ENCODE measurements at places on chromosomes 5 and 9. TPM values are rescaled to one million over a fixed set of nuclear protein-coding genes. Genes with fewer than 3 reads are reported as not detected.

Gene TRPM3
- 1.4 TPM for total RNA-seq

- DNase-seq: no peak
Measured at GRCh38 chr9:92686954-92687353, 17.0 kb upstream of the IPPK start.

- peak; percentile 35 for DNase-seq
Measured at GRCh38 chr5:6837519-6838110, 124.4 kb downstream of the TENT4A start.

GRCh38 chr9:80320480-80320879 is 748.7 kb downstream of the TLE4 start:
- DNase-seq: no peak

- no peak for DNase-seq
Measured at GRCh38 chr9:89619019-89619418, 14.2 kb downstream of the GADD45G start.

DNA sequence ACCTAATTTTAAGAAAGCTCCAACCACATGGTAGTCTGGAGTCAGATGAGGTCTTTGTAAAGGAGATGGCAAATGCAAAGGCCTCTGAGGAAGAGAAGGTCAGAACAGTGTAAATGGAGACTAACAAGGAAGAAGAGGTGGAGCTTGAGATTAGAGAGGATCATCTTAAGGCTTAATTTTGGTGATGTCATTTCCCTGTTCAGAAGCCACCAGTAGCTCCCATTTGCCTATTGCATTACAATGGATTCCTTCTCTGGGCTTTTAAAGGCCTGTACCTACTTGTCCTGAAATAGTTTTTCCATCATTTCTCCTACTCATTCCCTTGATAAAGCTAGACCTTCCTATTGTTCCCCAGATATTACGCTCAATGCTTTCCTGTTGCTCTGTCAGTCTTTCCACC is 16.1 kb downstream of the PCSK5 start:
- no peak for DNase-seq

DNA sequence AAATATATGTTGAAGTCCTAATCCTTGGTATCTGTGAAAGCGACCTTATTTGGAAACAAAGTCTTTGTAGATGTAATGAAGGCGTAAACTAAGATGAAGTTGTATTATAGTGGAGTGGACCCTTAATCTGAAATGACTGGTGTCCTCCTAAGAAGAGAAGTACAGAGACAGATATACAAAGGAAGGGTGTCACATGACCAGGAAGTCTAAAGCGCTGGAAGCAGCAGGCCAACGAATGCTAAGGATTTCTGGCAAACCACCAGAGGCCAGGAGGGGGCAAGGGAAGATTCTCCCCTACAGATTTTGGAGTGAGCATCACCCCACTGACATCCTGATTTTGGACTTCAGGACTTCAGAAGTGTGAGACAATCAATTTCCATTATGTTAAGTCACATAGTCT is 162.4 kb downstream of the SLC12A2 start:
- no peak for DNase-seq

DNA sequence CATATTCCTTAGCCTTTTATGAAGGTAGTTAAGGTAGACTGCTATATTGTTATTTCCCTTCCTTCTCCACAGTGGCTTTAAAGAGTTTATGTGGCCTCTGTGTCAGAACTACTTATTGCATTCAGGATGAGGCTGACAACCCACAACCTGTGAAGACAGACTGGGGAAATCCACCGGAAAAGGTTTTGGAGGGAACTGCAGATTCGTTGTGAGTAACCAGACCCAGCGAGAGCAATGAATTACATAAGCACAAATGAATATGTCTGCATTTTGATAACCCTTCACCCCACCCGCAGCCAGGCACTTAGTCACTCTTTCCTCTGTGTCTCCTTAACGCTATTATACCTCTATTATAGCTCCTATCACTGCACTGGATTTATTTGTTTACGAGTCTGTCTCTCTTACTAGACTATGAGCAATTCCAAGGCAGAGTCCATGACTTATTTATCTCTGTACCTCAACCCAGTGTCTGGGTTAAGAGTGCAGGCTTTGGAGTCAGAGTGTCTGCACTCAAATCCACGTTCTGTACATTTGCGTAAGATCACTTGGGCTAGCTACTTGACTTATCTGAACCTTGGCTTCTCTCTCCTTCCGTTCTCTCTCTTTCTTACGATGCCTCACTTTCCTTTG is 19.2 kb downstream of the KCTD16 start:
- no peak for DNase-seq

GRCh38 chr5:22631683-22632082 is 221.5 kb downstream of the CDH12 start:
- no peak for DNase-seq
